ENCODE measurements at places on chromosomes 12 and 14. TPM values are rescaled to one million over a fixed set of nuclear protein-coding genes. Genes with fewer than 3 reads are reported as not detected.

Gene HIP1R
- total RNA-seq, result 25.4 TPM

Gene KCNJ8
- 27.2 TPM for total RNA-seq

Gene LRP1-AS
- not detected for total RNA-seq

Gene CD163L1
- total RNA-seq, result 10.2 TPM

Gene RNASE7
- not detected for total RNA-seq

- H3K36me3 ChIP-seq, result no peaks in the 10 kb centered on the region
- no peak overlapping the region for H3K4me3 ChIP-seq
- no peaks in the 10 kb centered on the region for H3K4me1 ChIP-seq
- no peaks in the 10 kb centered on the region for H3K27me3 ChIP-seq
- DNase-seq, result no peak
Observed at GRCh38 chr12:10543499-10543898, 37.8 kb downstream of the EIF2S3B start.

DNA sequence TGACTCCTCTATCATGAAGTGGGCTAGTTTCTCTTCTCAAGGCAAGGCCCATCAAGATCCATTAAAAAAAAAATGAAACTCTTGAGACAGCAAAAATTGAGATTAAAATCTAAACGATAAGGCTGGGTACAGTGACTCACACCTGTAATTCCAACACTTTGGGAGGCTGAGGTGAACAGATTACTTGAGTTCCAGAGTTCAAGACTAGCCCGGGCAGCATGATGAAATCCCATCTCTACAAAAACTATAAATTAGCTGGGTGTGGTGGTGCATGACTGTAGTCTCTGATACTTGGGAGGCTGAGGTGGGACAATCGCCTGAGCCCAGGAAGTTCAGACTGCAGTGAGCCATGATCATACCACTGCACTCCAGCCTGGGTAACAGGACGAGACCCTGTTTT lies 226.5 kb upstream of the SOX5 start:
- no peak overlapping the region for H3K4me3 ChIP-seq
- no peak for DNase-seq
- no peaks in the 10 kb centered on the region for H3K36me3 ChIP-seq
- H3K4me1 ChIP-seq, result no peaks in the 10 kb centered on the region

GRCh38 chr14:72880164-72880563 lies 13.7 kb downstream of the DPF3 start:
- no peaks in the 10 kb centered on the region for H3K27me3 ChIP-seq
- no peak for DNase-seq
- H3K27ac ChIP-seq, result no peak overlapping the region
- no peaks in the 10 kb centered on the region for H3K36me3 ChIP-seq
- no peak overlapping the region for H3K4me3 ChIP-seq
- no peaks in the 10 kb centered on the region for H3K4me1 ChIP-seq

DNA sequence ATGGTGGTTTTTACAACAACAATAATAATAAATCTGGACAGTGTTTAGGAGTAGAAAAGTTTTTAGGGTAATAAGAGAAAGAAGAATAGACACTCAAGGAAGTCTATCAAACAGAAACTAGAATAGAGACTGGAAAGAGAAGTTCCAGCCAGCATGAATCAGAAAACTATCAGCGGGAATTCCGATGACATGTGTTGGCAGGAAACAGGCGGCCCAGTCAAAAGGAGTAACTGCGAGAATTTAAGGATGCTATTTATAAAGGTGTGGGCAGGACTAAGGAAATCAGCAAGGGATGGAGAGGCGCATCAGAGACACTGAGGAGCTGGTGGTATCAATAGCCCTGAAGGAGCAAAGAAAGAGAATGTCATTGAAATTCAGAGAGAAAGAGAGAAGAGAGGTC lies 89.9 kb downstream of the TBX5 start:
- no peak overlapping the region for H3K27ac ChIP-seq
- no peaks in the 10 kb centered on the region for H3K36me3 ChIP-seq
- peak; percentile 49 for DNase-seq
- H3K4me1 ChIP-seq, result peaks cover 1% of the 10 kb centered on the region
- H3K4me3 ChIP-seq, result no peak overlapping the region

DNA sequence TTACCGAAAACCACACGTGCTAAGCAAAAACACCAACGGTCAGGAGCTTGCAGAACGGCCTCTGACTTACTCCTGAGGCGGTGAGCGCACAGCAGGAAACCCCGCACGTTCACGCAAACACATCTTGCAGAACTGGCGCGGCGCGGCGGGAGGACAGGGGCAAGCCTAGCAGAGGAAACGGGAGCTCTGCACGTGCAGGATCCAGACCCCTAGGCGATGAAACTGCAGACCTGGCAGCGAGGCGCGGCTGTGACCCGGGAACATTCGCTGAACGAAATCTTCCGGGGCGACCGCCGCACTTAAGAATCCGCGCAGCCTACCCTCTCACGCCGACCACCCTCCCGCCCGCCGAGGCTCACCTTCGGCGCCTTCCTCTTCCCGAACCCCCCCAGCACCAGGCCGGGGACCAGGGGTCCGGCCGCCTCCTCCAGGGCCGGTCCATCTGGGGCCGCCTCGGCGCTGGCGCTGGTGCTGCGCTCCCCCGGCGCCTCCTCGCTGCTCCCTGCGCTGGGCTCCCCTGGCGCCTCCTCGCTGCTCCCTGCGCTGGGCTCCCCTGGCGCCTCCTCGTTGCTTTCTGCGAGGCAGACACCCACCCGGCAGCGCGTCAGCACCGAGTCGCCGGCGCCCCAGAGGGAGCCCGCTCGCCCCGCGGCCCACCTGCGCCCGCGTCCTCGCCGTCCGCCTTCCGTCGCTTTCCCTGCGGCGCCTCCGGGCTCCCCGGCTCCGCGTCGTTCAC lies 615 bp downstream of the DDX51 start:
- DNase-seq, result peak; percentile 50
- H3K4me1 ChIP-seq, result no peaks in the 10 kb centered on the region
- no peaks in the 10 kb centered on the region for H3K36me3 ChIP-seq
- peak overlapping the region; percentile 82 for H3K4me3 ChIP-seq
- no peaks in the 10 kb centered on the region for H3K27me3 ChIP-seq

DNA sequence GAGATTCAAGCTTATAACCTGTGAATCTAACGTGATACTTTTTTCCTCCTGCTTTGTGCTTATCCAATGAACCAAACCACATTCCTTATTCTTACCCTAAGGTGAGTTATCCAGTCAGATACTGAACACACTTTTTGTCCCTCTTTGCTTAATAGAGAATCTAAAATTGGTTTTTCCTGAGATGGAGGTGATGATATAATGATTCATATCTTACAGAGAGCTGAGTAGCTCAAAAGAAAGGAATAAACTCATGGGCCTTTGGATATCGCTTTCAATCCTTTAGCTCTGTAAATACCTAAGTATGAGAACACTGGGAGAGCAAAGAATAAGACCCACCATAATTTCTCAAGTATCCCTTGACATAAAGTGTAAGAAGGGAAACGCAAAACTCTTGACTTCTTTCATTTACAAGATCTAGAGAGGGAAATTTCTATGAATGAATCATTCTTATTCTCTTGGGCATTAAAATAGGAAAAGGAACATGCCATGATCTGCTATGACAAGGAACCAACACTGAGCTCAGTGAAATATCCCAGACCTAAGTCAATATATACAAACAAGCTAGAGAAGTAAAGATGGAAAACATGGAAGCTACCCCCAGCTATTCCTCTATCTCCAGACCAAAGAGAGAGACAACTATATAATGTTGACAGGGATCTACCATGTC lies 81.8 kb upstream of the STAC3 start:
- H3K4me3 ChIP-seq, result no peak overlapping the region
- no peak overlapping the region for H3K27ac ChIP-seq
- no peaks in the 10 kb centered on the region for H3K4me1 ChIP-seq

DNA sequence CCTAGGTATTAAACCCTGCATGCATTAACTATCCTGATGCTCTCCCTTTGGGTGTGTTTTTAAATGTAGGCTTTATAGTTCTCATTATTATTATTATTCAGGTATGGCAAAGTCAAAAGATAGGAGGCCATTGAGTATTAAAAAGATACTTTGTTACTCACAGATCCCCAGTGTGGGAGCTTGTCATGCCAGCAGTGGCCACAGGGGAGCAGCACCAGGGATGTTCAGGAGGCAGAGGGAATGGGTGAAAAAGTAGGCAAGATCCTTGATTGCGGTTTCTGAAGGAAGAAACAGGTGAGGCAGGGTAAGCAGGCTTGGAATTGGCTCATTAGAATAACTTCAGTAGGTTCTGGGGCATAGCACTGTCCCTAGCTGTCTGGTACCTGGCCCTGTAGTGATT lies 382.2 kb downstream of the MED13L start:
- no peaks in the 10 kb centered on the region for H3K36me3 ChIP-seq
- H3K27me3 ChIP-seq, result no peaks in the 10 kb centered on the region
- H3K4me3 ChIP-seq, result no peak overlapping the region
- no peak overlapping the region for H3K27ac ChIP-seq
- no peaks in the 10 kb centered on the region for H3K4me1 ChIP-seq

- no peaks in the 10 kb centered on the region for H3K27me3 ChIP-seq
- no peaks in the 10 kb centered on the region for H3K36me3 ChIP-seq
- no peaks in the 10 kb centered on the region for H3K4me1 ChIP-seq
- H3K4me3 ChIP-seq, result no peak overlapping the region
- H3K27ac ChIP-seq, result no peak overlapping the region
Observed at GRCh38 chr12:537772-538171, 78.0 kb downstream of the B4GALNT3 start.

GRCh38 chr12:108980831-108981618 lies 39.8 kb downstream of the SVOP start:
- no peak overlapping the region for H3K27ac ChIP-seq
- H3K4me3 ChIP-seq, result no peak overlapping the region
- H3K36me3 ChIP-seq, result no peaks in the 10 kb centered on the region
- DNase-seq, result no peak
- H3K4me1 ChIP-seq, result no peaks in the 10 kb centered on the region

- H3K36me3 ChIP-seq, result no peaks in the 10 kb centered on the region
- peak overlapping the region; percentile 43 for H3K27ac ChIP-seq
- H3K27me3 ChIP-seq, result no peaks in the 10 kb centered on the region
- peak; percentile 85 for DNase-seq
- H3K4me1 ChIP-seq, result no peaks in the 10 kb centered on the region
Observed at GRCh38 chr14:103521951-103522563, 573 bp downstream of the CKB start.

DNA sequence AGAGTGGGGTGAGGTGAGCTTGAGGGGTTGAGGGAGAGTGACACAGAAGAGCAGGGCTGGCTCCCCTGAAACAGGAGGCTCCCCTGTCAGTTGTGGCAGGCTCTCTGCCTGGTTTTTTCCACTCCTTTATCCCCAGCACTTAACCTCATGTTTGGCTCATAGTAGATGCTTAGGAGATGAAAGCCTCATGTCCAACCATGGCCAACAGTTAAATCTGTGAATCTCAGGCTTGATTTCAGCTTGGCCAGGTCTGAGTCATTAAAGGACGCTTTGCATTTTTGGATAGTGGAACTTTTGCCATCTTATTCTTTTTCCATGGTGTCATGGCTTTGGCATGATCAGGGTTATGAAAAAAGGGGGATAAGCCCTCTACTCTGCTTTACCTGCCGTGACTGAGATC lies 117.2 kb downstream of the CACNA1C start:
- DNase-seq, result no peak
- H3K27me3 ChIP-seq, result no peaks in the 10 kb centered on the region
- H3K27ac ChIP-seq, result peak overlapping the region; percentile 39
- no peaks in the 10 kb centered on the region for H3K36me3 ChIP-seq

DNA sequence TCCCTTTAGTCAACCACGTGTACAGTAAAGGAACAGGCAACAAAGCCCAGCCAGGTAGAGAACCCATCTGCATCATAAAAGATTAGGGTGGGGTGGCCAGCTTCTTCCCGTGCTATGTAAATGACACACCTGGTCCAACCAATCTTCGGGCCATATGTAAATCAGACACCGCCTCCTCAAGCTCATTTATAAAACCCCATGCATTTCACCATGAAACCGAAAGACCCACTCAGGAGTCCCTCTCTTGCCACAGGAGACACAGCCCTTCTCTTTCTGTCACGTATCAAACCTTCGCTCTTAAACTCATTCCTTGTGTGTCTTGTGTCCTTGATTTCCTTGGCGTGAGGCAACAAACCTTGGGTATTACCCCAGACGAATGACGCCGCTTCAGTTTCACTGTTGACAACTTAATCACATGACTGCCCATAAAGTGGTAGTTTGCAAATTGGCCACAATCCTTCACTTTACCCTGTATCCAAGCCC lies 59.8 kb upstream of the TBPL2 start:
- H3K27ac ChIP-seq, result no peak overlapping the region
- H3K4me1 ChIP-seq, result no peaks in the 10 kb centered on the region

GRCh38 chr12:85983601-85984000 lies 109.5 kb downstream of the NTS start:
- no peaks in the 10 kb centered on the region for H3K27me3 ChIP-seq
- no peak overlapping the region for H3K27ac ChIP-seq
- no peaks in the 10 kb centered on the region for H3K36me3 ChIP-seq
- DNase-seq, result no peak

DNA sequence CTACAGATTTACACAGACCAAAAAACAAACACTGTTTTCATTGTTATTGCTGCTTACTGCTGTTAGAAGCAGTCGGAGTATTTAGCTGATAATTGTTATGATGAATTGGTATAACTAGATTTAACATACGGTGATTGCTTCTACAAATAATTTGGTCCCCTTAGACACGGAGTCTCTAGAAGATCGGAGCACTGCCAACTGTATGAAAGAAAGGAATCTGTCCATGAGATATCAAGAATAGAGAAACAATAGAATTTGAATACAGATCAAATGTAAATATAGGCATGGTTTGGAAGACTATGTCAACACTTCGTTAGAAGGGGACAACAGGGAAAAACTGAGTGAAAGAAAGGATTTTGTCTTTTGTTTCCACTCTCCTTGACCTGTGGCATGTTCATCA lies 110.9 kb downstream of the PPP2R5E start:
- no peak for DNase-seq
- H3K4me1 ChIP-seq, result peaks cover 10% of the 10 kb centered on the region
- no peak overlapping the region for H3K4me3 ChIP-seq
- H3K27ac ChIP-seq, result no peak overlapping the region

DNA sequence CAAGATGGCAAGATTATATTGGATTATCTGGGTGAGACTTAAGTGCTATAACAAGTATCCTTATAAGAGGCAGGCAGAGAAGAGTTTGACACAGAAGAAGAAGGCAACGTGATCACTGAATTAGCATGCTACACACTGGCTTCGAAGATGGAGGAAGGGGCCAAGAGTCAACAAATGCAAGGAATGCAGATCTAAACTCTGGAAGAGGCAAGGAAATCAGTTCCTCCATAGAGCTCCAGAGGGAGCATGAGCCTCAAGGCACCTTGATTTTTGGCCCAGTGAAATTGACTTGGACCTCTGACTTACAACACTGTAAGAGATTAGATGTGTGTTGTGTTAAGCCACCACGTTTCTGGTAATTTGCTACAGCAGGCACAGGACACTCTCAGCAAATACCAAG lies 536.4 kb upstream of the SEL1L start:
- H3K4me3 ChIP-seq, result no peak overlapping the region
- H3K27ac ChIP-seq, result no peak overlapping the region
- no peaks in the 10 kb centered on the region for H3K4me1 ChIP-seq
- DNase-seq, result no peak

DNA sequence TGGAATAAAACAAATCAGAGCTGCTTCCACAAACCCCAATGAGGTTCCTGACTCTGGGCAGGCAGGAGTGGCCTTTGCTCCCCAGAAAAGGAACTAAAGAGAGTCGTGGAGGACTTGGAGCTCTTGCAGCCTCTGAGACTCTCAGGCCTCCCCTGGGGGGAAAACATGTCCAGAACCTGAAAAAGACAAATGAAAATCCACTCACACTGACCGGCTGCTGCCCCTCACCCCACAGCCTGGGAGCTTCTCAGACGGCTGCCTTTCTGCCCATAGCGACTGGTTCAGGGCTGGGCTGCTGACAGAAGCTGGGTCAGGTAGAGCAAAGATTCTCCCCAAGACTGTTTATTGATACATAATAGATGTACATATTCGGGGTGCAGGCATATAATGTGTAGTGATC lies 356.0 kb downstream of the ADGRD1 start:
- no peak for DNase-seq
- H3K4me3 ChIP-seq, result no peak overlapping the region
- H3K27ac ChIP-seq, result no peak overlapping the region
- H3K4me1 ChIP-seq, result no peaks in the 10 kb centered on the region
- no peaks in the 10 kb centered on the region for H3K36me3 ChIP-seq
- no peaks in the 10 kb centered on the region for H3K27me3 ChIP-seq
